ENCODE measurements at places on chromosomes 6 and 20. TPM values are rescaled to one million over a fixed set of nuclear protein-coding genes. Genes with fewer than 3 reads are reported as not detected.

SERPINB6 gene
- total RNA-seq: 58.9 TPM

ALDH5A1 gene
- total RNA-seq: 26.3 TPM

DNA sequence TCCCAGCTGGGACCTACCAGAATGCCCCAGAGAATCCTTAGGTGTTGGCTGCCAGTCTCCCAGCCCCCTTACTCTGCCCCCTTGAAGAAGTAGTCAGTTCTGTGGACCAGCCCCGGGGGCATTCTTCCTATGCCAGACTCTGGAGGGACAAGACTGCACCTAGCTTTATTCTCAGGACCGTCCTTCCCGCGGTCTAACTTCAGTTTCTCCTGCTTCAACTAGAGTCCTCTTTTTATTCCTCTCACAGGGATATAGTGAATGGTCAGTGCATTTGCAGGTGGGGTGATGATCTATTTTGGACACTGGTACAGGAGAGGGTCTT lies 35.9 kb upstream of the MDFI start:
- no peak overlapping the region for H3K27ac ChIP-seq
- no peaks in the 10 kb centered on the region for H3K27me3 ChIP-seq
- peaks cover 4% of the 10 kb centered on the region for H3K36me3 ChIP-seq
- no peak overlapping the region for H3K4me3 ChIP-seq
- peaks cover 4% of the 10 kb centered on the region for H3K4me1 ChIP-seq
- no peak for DNase-seq

DNA sequence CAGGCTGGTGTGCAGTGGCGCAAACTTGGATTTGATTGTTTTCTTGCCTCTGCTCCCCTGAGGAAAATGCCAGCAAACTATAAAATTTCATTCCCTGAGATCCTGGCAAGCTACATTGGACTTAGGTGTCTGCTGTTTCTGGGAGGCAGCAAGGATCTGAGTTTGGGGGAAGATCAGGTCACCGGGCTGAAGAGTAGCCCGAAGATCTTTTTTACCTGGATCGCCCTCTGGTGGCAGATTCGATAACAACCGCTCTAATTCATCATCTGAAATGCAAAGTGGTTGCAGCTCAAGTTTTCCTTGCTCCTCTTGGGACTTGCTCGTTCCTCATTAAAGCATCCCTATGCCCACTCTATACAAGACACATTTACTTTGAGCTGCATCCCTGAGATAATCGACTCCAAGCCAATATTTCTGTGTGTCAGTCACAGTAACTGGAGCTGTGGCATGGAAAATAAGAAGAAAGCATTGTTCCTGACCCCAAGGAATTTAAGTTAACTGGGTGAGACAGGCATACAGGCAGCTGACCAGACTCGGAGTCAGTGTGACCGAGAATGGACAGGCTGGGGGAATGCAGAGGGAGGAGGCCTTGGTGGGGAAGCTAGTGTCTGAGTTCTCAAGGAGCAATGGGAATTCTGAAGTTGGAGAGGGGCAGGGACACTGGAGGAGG lies 131.8 kb upstream of the PROKR2 start:
- no peaks in the 10 kb centered on the region for H3K27me3 ChIP-seq
- peak; percentile 56 for DNase-seq
- H3K27ac ChIP-seq: no peak overlapping the region
- no peaks in the 10 kb centered on the region for H3K4me1 ChIP-seq

DNA sequence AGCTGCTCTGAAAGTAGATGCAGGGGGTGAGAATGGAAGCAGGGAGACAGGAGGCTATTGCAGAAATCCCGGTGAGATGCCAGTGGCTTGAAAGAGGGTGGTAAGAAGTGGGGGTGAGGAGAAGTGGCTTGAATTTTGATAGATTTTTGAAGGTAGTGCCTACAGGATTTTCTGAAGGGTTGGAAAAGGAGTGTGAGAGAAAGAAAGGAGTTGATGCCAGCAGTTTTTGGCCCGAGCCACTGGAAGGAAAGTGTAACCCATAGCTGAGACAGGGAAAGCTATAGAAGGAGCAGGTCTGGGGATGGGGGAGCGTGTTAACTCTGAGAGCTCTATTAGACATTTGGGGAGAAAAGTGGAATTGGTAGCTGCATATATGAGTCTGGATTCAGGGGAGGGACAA lies 9.7 kb downstream of the ARMC12 start:
- H3K4me1 ChIP-seq: no peaks in the 10 kb centered on the region
- H3K4me3 ChIP-seq: no peak overlapping the region
- no peak overlapping the region for H3K27ac ChIP-seq
- no peaks in the 10 kb centered on the region for H3K27me3 ChIP-seq

DNA sequence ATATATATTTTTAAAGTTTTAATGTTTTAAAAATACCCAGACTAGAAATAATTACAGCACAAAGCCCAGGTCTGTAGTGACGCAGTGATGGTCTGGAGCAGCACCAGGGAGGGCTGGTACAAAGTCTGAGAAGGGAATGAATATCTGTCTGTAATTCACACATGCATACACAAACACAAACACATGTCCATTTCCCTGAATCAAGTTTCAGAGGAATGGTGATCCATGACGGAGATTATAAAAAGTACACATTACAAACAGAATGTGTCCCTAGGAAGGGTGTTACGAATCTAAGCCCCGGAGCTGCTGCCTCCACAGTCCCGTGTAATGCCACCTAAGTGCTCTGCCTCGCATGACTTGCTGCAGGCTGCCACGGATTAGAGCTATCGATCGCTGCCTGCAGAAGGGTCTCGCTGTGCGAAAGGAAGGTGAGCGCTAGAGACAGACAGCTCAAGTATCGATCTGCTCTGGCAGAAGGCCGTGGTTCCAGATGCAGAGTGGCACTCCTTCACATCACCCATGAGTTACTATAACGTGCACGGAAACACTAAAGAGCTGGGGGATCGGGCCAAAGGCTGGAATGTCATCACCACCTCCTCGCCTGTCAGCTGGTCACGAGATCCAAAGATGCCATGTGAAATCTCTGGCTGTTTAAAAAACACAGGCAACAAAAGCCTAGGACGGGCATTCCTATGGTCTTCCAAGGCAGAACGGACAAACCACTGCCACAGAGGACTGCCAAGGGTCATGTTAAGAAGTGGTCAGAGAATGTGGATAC lies 87.1 kb downstream of the INSM1 start:
- DNase-seq: no peak
- H3K36me3 ChIP-seq: peaks cover 7% of the 10 kb centered on the region
- no peak overlapping the region for H3K27ac ChIP-seq
- peaks cover 11% of the 10 kb centered on the region for H3K4me1 ChIP-seq

All from B cell (primary cell).